ENCODE measurements at places on chromosomes 2 and 18. TPM values are rescaled to one million over a fixed set of nuclear protein-coding genes. Genes with fewer than 3 reads are reported as not detected.

DNA sequence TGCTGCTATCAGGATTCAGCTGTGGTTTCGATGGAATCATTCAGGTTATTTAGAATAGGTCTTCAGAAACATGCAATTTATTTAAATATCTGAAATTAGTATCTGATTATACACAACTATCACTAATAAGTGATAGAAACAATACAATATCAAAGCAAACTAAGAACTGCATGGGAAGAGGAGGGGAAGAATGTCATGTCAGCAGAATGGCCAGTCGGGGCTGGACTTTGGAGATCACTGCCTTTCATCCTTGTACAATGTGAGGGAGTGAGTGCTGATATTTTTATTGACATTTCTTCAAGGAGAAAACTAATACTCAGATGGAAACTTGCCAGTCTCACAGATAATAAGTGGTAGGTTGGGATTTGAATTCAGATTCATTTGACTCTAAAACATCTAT lies 224.0 kb upstream of the LINC00305 start:
- no peaks in the 10 kb centered on the region for H3K27me3 ChIP-seq
- no peak overlapping the region for H3K27ac ChIP-seq
- no peaks in the 10 kb centered on the region for H3K4me1 ChIP-seq
- no peaks in the 10 kb centered on the region for H3K36me3 ChIP-seq

- H3K36me3 ChIP-seq = no peaks in the 10 kb centered on the region
- H3K27me3 ChIP-seq = no peaks in the 10 kb centered on the region
- H3K4me1 ChIP-seq = no peaks in the 10 kb centered on the region
- DNase-seq = no peak
- H3K27ac ChIP-seq = no peak overlapping the region
Measured at GRCh38 chr18:70523035-70523791, 234.4 kb downstream of the SOCS6 start.

- H3K4me3 ChIP-seq = no peak overlapping the region
- no peak overlapping the region for H3K27ac ChIP-seq
- no peak for DNase-seq
- H3K36me3 ChIP-seq = peaks cover 3% of the 10 kb centered on the region
Measured at GRCh38 chr2:11201969-11202368, 46.7 kb downstream of the SLC66A3 start.

DNA sequence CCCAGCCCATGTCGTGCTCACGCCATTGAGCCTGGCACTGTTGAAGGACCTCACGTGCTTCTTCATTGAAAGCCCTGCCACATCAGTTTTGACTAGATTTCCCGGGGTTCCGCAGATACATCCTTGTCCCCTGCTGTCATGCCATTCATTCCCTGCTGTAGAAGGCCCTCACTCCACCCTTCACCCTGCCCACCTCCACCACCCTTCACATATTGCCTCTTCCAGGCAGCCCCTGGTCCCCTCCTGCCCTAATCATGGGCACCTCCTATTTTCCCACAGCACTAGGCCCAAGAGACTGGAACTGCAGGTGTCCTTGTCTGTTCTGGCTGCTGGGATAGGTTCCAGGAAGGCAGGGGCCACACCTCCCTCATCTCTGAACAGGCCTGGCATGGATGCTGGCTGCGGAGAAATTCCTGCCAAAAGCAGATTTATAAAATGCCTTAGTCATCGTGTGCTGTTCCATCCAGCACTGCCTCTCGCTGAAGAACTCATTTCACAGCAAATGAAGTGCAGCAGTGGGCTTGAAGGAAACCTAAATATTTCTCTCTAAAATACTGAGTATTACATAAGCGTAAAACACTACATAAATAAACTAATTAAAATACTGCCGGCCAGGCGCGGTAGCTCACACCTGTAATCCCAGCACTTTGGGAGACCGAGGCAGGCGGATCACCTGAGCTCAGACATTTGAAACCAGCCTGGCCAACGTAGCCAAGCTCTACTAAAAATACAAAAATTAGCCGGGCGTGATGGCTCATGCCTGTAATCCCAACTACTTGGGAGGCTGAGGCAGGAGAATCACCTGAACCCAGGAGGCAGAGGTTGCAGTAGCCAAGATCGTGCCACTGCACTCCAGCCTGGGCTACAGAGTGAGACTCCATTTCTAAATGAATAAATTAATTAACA lies 38.4 kb downstream of the EIF4E2 start:
- no peak for DNase-seq
- H3K27me3 ChIP-seq = no peaks in the 10 kb centered on the region
- H3K27ac ChIP-seq = no peak overlapping the region
- no peak overlapping the region for H3K4me3 ChIP-seq
- peaks cover under 1% of the 10 kb centered on the region for H3K36me3 ChIP-seq

DNA sequence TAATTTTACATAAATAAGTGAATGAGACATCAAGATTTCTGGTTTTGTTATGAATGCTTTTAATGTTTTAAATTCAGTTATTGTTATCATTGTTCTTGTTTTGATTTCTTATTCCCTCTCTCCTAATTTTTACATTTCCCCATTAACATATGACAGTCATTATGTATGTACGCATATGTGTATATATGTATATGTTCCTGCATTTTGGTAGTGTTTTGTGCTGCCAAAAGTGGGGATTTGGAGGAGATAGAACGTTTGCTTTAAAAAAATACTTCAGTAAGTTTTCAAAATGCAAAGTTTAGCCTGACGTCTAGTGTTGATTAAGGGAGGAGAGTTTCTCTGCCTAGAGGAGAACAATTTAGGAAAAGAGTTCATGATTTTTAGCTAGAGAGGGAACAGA lies 385.2 kb downstream of the EPHA4 start:
- no peak overlapping the region for H3K27ac ChIP-seq
- DNase-seq = no peak
- H3K36me3 ChIP-seq = no peaks in the 10 kb centered on the region
- H3K27me3 ChIP-seq = no peaks in the 10 kb centered on the region

GRCh38 chr2:240615820-240616547 lies 9.3 kb upstream of the GPR35 start:
- no peak overlapping the region for H3K4me3 ChIP-seq
- H3K36me3 ChIP-seq = no peaks in the 10 kb centered on the region
- no peak for DNase-seq
- H3K4me1 ChIP-seq = no peaks in the 10 kb centered on the region
- H3K27me3 ChIP-seq = no peaks in the 10 kb centered on the region

GRCh38 chr2:2926858-2927175 lies 450.8 kb downstream of the EIPR1 start:
- DNase-seq = no peak
- H3K27me3 ChIP-seq = no peaks in the 10 kb centered on the region
- no peak overlapping the region for H3K27ac ChIP-seq
- no peaks in the 10 kb centered on the region for H3K36me3 ChIP-seq

- H3K27ac ChIP-seq = no peak overlapping the region
- H3K27me3 ChIP-seq = no peaks in the 10 kb centered on the region
- H3K4me3 ChIP-seq = no peak overlapping the region
- no peak for DNase-seq
- peaks cover 8% of the 10 kb centered on the region for H3K4me1 ChIP-seq
- H3K36me3 ChIP-seq = no peaks in the 10 kb centered on the region
Measured at GRCh38 chr2:40558761-40559160, 106.9 kb upstream of the SLC8A1 start.

DNA sequence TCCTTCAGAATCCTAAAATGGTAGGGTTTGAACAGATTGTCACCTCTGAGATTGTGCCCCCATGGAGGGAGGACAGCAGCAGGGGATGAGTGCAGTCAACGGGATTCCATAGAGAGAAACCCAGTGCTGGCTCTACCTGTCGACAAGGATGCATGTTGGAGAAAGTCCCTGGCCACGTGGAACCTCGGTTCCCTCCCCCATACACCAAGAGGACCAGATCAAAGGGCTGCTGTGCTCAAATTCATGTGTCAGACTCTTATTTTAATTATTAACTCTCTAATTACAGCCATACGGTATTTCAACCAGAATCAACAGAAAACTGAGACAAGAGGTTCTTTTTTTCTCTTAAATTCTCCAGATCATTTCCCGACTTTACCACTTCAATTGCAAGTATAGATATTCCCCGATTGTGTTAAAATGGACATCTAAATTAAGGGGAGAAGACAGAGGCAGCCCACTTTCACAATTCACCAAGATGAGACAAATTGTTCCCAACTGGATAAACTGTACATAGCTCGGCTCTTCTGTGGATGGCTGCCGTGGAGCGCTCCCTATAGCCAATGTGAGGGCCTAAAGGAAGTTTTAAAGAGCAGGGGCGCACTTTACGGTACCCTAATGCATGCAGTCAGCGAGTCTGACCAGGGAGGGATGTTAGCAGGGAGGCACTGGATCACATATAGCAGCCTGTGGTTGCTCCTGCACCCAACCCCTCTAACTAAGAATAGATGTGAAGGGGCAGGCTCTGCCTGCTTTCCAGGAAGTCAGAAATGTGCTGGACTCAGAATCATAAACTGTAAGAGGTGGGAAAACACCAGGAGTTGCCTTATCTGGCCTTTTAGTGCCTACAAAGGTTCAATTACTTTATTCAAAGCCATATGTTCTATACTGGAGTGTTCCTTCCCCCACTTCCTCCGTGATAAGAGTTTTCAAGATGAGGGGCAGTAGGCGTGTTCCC lies 123.1 kb downstream of the CACNB4 start:
- H3K4me3 ChIP-seq = no peak overlapping the region
- H3K36me3 ChIP-seq = no peaks in the 10 kb centered on the region
- no peak overlapping the region for H3K27ac ChIP-seq
- no peaks in the 10 kb centered on the region for H3K27me3 ChIP-seq
- DNase-seq = no peak

The OTOS gene
- total RNA-seq = not detected

Measured in heart right ventricle (tissue), 16 donors.